ENCODE measurements at places on chromosomes 5 and 9. TPM values are rescaled to one million over a fixed set of nuclear protein-coding genes. Genes with fewer than 3 reads are reported as not detected.

- DNase-seq = no peak
These were observed at the start of gene SHISAL2B for GRCh38 chr5:64690417-64691151. Gene SHISAL2B, plus strand, starts transcription at chr5:64690503. Its CDS starts 121 bp downstream, at chr5:64690624.

DNA sequence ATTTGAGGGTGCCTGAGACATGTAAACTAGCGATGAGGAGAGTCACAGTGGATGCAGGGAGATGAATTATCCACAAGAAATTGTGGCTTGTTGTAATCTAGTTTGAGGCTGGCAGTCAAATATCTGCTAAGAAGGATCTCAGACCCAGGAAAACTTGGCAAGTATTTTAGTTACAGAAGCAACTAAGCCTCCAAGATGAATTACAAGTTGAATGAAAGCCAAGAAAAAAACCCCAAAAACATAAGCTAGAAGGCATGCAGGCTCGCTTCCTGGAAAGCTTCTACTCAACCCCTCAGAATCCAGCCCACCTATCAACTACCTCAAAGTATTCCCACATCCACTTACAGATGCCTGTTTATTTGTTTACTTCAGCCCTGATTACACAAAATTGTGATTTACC lies 696.9 kb downstream of the MAT2B start:
- no peak for DNase-seq

PHYHD1 gene
- 0.58 TPM for total RNA-seq

TEX48 gene
- not detected for total RNA-seq

LEAP2 gene
- 2.0 TPM for total RNA-seq

GRCh38 chr5:169089343-169089742 lies 211.6 kb downstream of the SLIT3 start:
- no peak for DNase-seq

GRCh38 chr9:23814243-23814642 lies 11.8 kb downstream of the ELAVL2 start:
- DNase-seq = no peak

DNA sequence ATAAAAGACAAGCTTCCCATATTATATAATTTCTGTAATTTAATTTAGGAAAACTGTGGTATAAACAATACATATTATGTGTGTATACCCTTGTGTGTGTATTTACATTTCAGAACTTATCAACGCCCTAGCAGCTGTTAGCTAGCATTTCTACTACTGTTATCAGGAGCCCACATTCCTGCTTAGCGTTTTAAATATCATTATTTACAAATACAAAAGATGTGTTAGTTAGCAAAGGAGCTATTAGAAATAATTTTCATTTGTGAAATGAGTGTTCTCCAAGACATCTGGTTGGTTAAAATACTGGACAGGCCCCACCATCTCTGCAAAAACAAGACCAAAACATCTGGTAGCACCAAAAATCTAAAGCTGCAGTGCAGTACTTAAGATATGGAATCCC lies 48.0 kb downstream of the EPB41L4A start:
- no peak for DNase-seq

DNA sequence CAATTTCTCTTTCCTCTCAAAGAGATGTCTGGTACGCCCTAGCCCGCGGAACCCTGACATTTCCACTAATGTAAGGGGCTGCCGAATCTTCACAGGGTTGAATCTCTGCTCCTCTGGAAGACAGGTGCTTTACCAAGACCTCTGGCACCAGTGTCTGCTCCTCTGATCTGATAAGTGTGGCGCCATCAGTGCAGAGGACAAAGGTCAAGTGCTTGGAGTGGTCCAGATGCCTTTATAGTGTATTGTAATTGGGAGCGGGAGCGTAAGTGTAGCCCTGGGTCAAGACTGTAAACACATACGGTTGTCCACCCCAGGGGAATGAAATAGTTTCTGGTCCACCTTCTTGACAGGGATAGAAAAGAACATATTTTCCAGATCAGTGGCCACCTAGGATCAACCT lies 17.7 kb downstream of the ADAMTSL2 start:
- DNase-seq = no peak

DNA sequence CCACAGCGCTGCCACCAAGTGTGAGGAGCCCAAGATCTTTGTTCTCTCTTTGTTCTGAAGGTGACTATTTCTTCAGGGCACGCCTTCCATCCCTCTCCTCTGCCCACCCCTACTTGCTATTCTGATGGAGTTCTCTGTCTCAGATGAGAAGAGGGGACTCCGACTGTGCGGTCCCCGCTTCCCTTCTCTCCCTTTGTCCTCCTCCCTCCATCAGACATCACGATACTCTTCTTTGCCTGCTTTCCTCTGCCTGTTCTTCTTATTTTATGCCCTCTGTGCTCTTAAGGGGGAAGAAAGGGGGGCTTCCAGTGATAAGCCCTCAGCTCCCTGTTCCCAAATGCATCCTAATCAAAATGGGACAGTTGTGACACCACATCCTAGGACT lies 307.8 kb downstream of the RAB3C start:
- DNase-seq = no peak

DNA sequence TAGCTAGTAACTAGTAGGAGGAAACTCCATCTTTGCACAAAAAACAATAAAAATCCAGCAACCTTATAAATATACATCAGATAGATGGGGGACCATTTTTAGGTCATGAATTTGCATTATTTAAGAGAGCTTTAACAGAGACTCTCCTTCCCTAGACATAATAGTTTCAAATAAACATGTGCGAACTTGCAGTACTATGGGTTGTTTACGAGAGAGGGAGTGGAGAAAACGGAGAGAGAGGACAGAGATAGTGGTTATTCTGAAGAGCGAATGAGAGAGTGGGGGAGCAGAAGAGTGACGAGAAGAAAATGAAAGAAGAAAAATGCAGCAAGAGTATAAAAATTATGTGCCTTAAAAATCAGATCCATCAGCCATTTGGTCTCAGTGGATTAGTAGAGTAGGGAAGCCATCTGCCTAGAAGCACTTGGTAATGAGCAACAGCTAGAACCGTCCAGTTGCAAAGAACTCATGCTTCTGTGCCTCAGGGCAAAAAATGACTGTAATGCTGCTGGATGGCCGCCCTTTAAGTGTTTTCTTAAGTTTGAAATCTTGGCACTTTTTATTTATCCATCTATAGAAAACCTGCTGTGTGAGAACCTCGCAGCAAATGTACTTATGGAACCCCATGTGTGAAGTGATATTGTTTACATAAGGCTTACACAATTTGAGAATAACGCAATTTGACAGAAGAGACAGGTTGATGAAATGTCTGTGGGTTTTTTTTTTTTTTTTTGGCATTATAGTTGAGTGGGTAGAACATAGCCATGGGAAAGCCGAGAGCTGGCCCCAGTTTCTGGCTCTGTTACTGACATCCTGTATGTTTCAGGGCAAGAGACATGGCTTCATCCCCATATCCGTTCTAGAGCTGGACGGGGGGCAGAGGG lies 95.6 kb upstream of the ZNF608 start:
- DNase-seq = no peak

- no peak for DNase-seq
These were observed 36.1 kb upstream of the PPARGC1B start for GRCh38 chr5:149694007-149694406.

DNA sequence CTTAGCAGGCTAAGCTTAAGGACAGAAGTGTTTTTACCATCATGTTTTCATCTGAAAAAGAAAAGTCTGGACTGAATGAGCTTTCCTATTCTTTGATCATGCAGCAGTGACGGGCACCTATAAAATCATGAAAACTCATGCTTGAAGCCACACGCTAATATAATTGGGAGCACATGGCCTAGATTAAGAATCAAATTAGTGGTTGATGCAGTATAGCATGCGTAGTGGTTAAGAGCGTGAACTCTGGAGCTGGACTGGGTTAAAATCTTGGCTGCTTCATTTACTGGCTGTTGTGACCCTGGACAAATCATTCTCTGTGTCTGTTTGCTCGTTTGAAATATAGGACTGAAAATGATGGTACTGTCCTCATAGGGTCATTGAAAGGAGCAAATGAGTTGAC lies 49.9 kb upstream of the IL13 start:
- no peak for DNase-seq

DNA sequence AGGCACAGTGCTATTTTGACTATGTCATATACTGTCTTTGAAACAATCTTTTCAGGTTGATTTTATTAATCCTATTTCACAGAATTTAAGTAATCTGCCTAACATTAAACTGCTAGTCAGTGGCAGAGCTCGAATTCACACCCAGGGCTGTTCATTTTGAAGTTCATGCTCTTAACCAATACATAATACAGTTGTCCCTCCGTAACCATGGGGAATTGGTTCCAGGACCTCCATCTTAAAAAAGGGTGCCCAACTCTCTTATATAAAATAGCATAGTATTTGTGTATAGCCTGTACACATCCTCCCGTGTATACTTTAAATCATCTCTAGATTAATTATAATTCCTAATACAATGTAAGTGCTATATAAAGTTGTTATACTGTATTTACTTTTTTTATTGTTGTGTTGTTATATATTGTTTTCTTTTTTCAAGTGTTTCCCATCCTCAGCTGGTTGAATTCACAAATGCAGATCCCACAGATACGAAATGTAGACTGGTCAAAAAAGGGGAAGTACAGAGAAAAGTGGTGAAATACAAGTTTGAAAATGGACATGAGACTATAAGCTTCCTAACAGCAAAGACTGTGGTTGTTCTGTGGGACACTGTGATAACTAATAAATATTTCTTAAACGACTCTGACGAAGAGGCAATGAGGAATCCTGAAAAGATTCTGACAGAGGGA lies 18.3 kb downstream of the RFX3 start:
- peak; percentile 39 for DNase-seq

PCDHGB7 gene
- 0.04 TPM for total RNA-seq

GRCh38 chr9:85940832-85941621 lies at the start of gene NAA35:
Gene NAA35, plus strand, starts transcription at chr9:85941146. Its CDS starts 1,014 bp downstream, at chr9:85942160.
- DNase-seq = peak; percentile 97

DNA sequence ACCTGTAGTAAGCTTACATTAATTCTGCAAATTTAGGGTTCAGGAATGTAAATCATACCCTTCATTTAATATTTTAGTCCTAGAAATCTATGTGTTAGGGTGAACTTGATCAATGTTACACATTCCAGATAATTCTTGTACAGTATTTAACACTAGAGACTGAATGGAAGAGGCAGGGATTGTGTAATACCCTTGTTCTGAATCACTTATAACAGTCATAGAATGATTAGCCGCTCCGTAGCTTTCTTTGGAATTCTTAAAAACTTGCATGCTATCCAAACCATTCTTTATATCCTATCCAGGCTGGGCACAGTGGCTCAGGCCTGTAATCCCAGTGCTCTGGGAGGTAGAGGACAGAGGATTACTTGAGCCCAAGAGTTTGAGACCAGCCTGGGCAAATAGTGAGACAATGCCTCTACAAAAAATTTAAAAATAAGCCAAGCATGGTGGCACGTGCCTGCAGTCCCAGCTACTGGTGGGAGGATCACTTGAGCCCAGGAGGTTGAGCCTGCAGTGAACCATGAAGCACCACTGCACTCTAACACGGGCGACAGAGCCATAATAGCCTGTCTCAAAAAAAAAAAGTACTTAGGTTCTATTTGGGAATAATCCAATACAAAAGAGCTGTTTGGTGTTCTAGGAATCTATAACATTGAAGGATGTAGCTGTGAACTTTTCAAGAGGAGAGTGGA lies 8.3 kb downstream of the ZNF483 start:
- DNase-seq = no peak

DNA sequence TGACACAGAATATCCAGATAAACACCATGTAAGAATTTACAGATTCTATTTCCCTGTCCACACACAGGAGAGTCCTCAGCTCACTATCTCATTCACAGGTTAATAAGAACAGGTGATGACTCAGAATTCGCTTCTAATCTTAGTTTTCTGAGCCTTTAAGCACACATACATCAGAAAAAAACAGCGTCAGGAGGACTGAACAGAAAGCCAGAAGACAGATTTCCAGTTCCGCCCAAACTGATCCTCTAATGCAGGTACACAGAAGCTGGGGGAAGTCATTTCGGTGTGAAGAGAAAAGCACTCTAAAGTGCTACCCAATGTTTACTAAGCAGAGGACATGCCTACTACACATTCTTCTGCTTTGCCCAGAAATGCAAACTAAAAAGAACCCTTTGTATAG lies 1.6 kb downstream of the CEMIP2 start:
- no peak for DNase-seq

GRCh38 chr9:132551556-132551955 lies 30.9 kb upstream of the BARHL1 start:
- no peak for DNase-seq

DNA sequence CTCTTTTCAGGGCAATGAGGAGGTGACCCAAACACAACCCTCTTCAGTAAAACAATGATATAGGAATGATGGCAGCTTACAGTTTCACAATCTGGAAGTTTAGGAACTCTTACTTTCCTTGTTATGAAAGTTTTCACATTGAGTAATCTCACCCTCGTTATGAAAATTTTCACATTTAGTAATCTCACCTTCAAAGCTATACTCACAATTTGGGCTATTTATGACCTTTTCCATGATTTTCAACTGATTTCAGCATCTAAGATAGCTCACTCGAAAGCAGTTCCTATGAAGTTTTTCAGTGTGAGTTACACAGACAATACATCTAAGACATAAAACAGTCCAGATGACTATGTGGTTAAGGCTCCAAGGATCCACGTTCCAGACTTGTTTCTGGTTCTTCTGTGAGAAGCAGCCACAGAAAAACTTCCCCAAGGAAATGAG lies 57.1 kb downstream of the FOXD1 start:
- DNase-seq = no peak

HSPB3 gene
- total RNA-seq = 4.1 TPM

DNA sequence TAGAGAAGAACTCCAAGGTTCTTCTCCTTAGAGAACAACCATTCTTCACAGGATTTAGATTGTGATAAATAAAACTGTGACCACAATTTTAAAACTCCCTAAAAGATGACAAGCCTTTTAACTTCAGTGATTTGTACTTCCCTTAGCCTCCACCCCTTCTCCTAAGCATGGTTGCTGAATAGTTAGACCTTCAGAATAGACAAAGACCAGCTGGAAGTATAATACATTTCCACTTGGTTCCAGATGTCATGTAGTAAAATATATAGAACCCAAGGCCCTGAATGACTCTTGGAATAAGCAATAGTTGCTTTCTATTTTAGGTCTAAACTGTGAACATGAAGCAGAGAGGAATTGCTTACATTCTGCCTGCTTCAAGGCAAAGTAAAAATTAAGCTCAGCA lies 208.7 kb downstream of the ARRDC3 start:
- no peak for DNase-seq

GRCh38 chr9:118785456-118785855 lies 583.8 kb downstream of the BRINP1 start:
- DNase-seq = no peak

DNA sequence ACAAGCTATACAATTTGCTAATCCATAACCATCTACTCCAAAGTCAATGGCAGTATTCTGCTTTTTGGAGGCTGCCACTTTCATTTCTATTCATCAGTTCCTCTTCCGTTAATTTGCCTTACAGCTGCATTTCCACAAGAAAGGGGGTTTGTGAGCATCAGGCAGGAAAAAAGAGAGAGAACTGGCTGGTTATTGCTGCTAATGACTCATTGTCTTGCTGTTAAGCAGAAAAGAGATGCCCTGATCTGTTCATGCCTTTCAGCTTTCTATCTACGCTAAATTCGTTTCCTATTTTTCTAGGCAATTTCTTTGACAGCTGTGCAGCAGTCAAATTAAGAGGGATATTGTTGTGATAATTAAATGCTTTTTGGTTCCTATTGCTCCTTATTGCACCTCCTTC lies 65.9 kb upstream of the GNAQ start:
- DNase-seq = no peak

- no peak for DNase-seq
These were observed 36.9 kb downstream of the DYNC2I2 start for GRCh38 chr9:128619779-128620178.

ATG10 gene
- total RNA-seq = 11.6 TPM

FOXB2 gene
- not detected for total RNA-seq

PLPPR1 gene
- total RNA-seq = not detected

MELK gene
- total RNA-seq = 36.8 TPM

GRCh38 chr9:97866300-97866699 lies 13.3 kb downstream of the FOXE1 start:
- no peak for DNase-seq

- DNase-seq = no peak
These were observed 248.9 kb downstream of the SMARCA2 start for GRCh38 chr9:2264081-2264480.
